ENCODE measurements at places on chromosomes 1 and 21. TPM values are rescaled to one million over a fixed set of nuclear protein-coding genes. Genes with fewer than 3 reads are reported as not detected.
A peak's percentile ranks its signal among the peaks of the same experiment; 100 is the strongest.

GRCh38 chr1:66393586-66394287, 140.2 kb upstream of the SGIP1 start:
- no peak for DNase-seq

GRCh38 chr1:212684076-212684475, 15.6 kb downstream of the BATF3 start:
- no peak for DNase-seq

GRCh38 chr21:33162436-33162951, 67.2 kb upstream of the IFNAR2 start:
- no peak for DNase-seq

GRCh38 chr1:78113156-78113916, 67.6 kb downstream of the GIPC2 start:
- DNase-seq = no peak

DNA sequence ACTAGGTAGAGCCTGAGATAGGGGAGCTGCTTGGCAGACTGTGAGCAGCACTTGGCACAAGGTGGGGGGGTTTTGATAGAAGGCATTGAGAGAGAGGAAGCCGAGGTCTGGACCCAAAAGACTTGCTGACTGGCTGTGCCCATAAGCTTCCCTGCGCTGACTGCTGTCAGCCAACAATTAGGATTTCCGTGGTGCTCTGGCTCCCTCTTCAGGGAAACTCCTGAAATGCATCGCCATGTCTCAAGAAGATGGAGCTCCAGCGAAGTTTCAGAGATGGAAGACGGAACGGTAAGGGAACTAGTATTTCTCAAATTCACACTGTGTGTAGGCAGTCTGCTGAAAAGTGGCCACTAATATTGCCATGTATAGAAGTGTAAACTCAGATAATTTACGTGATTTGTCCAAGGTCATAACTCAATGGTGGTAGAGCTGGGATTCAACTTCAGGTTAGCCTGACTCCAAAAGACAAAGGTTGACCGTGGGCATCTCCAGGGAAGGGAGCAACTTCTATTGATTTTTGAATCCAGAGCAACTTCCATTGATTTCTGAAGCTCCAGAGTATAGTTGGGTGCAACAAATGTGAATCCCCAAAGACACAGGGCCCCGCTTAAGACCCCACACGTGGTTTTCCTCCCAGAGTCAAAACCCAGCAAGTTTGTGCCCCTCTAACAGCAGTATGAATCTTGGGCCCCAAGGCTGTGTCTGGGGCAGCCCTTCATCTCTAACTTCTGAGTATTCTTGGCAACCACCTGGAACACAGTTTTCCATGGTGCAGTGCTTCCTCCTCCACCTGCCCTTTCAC, 44.5 kb upstream of the CRNN start:
- DNase-seq = no peak

Gene LRRC53
- not detected for total RNA-seq

DNA sequence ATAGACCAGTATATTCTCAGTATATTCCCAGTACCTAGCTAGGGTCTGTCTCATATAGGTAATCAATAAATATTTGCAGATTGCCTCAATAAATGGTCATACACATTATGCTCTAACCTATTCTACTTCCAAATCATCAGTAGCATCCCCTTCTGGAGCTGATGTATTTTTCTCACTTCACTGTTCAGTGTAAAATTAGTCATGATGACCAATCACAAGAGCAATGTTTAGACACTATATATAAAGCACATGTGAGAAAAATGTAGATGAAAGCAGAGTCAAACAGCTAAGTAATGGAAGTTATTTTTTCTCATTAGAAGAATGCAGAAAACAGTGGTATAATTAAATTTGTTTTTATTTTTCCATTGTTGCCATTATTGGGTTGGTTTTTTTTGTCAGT, 34.7 kb downstream of the EPRS1 start:
- DNase-seq = no peak

Gene ZBTB48
- total RNA-seq = 36.8 TPM

GRCh38 chr1:155250633-155251449, 4.4 kb downstream of the ENTREP3 start:
- DNase-seq = peak; percentile 94

Gene CHAF1B
- total RNA-seq = 4.7 TPM

- DNase-seq = no peak
Observed at GRCh38 chr1:86429122-86429725, 5.3 kb downstream of the CLCA2 start.

DNA sequence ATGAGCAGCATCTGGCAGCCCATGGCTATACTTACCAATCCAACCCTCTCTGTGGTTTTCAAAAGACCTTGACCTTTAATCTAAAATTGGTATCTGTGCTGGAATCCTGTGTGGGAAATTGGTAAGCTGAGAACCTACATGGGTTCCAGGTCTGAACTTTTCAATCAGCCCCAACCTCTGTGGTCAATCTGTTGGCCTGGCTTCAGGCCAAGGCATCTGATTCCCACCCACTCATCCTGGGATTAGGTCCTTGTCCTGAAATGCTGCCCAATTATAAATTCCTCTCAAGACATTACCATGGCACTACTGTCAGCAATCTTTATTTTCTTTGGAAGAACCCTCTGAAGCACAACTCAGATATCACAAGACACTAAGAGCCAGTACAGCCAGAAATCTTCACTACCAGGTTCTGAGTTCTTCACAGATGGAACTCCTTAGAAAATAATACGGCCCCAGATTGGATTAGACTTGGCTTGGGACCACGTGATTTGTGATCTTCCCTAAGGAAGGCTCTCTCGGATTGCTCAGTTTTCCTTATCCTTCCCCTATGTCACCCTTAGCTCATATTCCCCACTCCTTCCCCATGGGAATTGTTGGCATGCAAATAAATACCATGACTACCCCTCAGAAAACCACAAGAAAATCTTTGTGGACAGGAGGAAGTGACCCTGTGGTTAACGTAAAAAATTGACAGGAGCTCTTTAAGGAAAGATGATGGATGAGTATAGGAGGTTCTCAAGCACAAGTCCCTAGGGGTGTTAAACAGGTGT, 207.9 kb upstream of the ST6GALNAC5 start:
- DNase-seq = no peak

Gene SPRR3
- not detected for total RNA-seq

DNA sequence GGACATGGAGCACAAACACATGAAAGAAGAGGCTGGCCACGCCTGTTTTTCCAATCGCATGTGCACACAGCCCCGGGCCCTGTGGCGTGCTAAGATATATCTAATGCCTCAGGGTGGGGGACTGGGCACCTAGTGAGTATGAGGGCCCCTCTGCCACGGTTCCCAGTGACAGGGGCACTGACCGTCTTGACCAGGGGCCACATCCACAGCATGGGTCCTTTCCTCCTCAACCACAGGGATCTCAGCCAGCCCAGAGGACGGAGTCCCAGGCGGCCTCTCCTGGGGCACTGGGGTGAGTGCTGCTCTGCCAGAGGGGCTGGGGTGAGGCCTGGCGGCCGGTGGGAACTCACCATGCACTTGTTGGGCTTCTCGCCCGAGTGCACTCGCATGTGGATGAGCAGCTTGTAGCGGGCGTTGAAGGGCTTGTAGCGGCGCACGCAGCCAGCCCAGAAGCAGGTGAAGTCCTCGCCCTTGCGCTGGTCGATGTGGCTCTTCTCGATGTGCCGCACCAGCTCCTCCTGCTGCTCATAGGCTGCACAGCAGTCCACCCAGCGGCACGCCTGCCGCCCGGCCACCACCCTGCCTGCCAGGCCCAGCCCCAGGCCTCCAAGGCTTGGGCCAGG, 134.7 kb downstream of the DMRTB1 start:
- DNase-seq = no peak
